NCI-H1105 treated with DMSO at 0.1 percent for 48 hours (cell line): ENCODE measurements at places on chromosomes 12 and 14.

GRCh38 chr12:6615802-6616201 lies 8.6 kb upstream of the CHD4 start:
- no peak for DNase-seq

GRCh38 chr12:41684997-41685396 lies 459.7 kb downstream of the GXYLT1 start:
- DNase-seq = no peak

GRCh38 chr14:89630101-89630829 lies 213.2 kb upstream of the FOXN3 start:
- no peak for DNase-seq

DNA sequence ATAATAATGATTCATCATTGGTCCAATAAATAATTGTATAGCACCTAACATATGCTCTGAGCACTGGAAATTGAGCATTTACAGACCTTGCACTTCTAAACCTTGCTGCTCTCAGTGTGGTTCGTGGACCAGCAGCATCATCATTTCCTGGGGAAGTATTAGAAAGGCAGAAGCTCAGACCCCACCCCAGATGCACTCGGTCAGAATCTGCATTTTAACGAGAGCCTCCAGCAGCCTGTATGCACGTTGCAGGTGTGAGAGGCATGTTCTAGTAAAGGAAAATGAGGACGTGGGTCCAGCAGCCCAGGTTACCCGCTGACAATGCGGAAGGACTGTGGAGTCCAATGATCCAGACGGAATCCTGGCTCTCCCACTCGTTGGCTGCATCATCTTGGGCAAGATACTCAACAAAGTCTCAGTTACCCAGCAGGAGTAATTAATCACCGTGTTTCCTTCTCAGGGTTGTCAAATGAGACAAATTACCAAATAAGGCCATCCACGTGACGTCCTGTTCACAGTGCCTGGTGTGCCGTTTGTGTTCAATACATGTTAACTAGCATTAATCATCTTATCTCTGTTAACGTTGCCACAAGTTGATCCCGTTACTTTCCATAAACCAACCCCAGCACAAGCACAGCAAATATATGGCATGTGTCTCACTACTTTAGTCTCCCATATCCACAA lies 49.2 kb upstream of the CCND2 start:
- DNase-seq = no peak

DNA sequence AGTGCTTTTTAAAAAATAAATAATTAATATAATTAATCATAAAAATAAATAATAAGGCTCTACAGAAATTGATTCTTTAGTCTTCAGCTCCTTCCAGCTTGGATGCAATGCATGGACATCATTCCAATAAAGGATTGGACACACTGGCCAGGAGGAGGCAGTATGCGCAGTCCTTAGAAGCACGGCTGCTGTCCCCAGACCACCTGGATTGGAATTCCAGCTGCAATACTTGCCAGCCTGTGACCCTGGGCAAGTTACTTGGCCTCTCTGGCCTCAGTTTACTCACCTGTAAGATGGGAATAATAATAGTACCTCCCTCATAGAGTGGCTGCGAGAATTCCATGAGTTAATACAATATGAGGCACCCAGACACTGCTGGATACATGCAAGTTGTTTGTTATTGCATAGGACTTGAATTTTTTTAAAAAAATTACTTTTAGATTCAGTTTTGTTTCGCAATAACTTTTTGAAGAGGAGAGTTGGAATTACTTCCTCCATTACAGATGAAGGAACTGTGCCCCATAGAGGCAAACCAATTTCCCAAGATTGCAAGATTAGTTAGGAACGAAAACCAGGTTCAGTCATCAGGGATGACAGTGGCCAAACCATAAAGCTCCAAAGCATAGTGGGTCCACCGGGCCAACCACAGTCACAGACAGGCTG lies 12.2 kb downstream of the RPH3A start:
- no peak for DNase-seq

GRCh38 chr14:70855486-70855885 lies 46.2 kb upstream of the MAP3K9 start:
- no peak for DNase-seq
